ENCODE measurements at places on chromosomes 3 and 15.

GRCh38 chr3:184506561-184506991, 55.0 kb upstream of the EPHB3 start:
- DNase-seq: no peak

GRCh38 chr3:150057227-150057626, 86.5 kb upstream of the PFN2 start:
- DNase-seq: no peak

DNA sequence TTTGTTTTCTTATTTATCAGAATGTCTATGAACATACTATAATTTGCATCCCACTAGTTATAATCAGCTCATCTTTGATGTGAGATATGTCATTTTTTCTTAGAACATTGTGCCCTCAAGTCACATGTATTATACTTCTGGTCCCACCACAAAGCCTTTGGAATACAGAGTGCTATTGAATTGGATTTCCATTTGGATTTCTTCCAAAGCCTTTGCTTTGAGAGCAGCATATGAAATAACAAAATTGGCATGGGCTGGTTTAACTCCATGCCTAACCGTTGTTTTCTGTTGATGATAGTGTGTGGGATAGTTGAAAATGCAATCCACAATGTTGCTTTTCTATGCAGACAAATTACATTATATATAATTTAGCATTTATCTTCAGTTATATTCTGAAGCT, 284.5 kb upstream of the PLSCR5 start:
- no peak for DNase-seq

GRCh38 chr15:87881026-87881425, 375.5 kb downstream of the NTRK3 start:
- DNase-seq: no peak

GRCh38 chr3:35946121-35946853, 307.0 kb downstream of the ARPP21 start:
- DNase-seq: peak; percentile 4

DNA sequence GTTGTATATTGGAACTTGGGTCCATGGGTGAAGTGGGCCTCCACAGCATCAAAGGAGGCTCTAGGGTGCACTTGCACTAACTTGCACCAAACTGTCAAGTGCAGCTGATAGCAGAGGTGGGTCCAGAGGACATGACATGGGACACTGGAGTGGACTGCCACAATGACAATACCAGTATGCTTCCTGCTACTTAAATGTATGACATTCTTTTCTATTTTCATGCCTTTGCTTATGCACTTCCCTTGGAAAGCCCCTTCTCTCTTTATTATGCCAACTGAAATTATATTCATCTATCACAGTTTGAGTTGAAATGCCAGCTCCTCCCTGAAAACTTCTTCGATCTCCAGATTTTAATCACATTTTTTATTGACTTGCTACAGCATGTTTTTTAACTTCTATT, 101.8 kb downstream of the CFAP20DC start:
- no peak for DNase-seq

- DNase-seq: no peak
Measured at GRCh38 chr15:69997161-69997485, 100.6 kb downstream of the TLE3 start.

GRCh38 chr3:160210799-160211221, 14.4 kb upstream of the C3orf80 start:
- no peak for DNase-seq

DNA sequence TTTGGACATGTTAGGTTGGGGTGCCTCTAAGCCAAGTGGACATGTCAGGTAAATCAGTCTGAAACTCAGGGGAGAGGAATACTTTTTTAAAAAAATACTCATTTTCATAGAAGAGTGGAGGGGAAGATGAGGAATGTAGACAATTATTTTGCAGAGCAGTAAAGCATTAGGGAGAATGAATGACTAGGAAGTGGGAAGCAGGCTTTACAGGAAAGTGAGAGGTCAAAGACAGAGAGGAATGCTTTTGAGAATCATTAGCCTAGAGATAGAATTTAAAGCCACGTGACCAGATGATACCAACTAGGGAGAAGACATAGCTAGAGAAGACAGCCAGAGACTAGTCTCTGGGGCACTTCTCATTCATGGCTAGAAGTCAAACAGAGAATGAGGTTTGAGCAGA, 91.0 kb downstream of the RAD18 start:
- DNase-seq: no peak

- no peak for DNase-seq
Measured at GRCh38 chr3:144815655-144816054, 844.0 kb downstream of the DIPK2A start.
